ENCODE measurements at places on chromosomes 1 and 21.

DNA sequence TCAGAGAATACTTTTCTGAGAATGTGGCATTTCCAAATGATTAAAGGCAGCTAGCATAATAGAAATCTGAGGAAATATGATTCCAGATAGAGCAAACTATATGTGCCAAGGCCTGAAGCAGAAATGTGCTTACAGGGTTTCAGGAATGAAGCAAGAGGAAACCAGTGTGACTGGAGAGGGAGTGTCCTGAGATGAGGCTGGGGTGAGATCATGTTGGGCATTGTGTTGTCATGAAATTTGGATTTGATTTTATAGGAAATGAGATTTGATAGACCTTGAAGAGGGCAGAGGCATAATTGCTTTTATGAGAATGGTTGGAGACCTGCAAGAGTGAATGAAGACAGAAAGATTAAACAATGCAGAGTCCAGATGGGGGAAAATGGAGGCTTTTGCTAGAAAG is 338.1 kb upstream of the SNX7 start:
- no peak for DNase-seq

DNA sequence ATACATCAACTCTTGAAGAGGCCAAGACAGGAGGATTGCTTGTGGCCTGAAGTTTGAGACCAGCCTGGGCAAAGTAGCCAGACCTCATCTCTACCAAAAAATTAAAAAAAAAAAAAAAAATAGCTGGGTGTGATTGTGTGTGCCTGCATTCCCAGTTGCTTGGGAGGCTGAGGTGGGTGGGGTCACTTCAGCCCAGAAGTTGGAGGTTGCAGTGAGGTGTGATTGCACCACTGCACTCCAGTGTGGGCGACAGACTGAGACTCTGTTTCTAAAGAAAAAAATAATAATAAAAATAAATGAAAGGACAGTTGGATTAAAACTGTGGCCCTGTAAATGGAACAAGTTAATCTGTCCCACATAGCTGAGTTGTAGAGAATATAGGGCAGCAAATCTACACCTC is 18.9 kb upstream of the ZNF496 start:
- no peak for DNase-seq

DNA sequence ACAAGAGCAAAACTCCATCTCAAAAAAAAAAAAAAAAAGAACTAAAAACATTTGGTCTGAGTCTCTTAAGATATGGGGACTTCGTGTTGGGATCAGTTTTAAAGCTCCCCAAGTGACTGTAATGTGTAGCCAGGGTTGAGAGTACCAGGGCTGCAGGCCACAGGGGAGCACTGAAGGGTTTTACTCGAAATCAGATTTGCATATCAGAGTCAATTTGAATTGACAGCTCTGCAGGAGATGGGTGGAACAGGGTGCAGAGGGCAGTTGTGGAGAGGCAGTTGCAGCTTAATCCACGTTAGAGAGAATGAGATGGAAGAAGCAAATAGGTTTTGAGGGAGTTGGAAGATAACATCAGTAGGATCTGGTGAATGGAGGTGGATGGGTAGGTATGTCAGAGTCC is 20.6 kb upstream of the ELOA start:
- DNase-seq, result no peak

DNA sequence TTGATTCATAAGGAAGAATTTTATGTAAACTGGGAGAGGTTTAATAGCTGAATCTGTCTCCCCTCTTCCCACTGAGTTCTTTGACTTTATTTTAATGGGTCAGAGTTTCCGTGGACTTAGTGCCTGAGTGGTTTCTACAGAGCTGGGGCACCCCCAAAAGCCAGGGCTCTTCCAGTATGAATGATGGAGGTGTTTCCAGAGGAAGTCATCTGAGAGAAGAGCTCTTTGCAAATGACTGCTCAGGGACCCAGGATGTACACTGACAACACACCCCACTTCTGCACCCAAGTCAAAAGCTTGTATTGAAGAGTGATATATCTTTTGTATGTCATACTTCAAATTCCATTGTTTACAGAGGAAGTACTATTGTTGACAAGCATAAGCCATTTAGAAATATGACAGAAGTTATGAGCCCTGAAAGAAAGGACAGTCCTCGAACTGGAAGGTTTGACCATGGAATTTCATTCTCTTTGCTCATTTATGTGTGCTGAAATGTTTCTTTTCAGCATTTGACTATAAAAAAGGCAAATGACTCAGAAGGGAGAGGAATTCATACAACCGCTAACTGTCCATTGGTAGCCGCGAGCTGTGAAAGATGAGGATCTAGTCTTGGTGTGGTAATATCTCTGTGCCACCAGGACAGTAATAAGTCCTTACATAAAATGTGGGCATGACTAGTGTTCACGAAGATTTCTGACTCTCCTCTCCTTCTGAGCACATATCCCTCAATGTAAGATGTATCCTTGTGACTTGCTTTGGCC is 25.4 kb upstream of the LMX1A start:
- DNase-seq, result no peak

GRCh38 chr1:32886828-32887414 is 630 bp downstream of the HPCA start:
- no peak for DNase-seq

- no peak for DNase-seq
Observed at GRCh38 chr1:204360314-204360713, 585 bp upstream of the PLEKHA6 start.

DNA sequence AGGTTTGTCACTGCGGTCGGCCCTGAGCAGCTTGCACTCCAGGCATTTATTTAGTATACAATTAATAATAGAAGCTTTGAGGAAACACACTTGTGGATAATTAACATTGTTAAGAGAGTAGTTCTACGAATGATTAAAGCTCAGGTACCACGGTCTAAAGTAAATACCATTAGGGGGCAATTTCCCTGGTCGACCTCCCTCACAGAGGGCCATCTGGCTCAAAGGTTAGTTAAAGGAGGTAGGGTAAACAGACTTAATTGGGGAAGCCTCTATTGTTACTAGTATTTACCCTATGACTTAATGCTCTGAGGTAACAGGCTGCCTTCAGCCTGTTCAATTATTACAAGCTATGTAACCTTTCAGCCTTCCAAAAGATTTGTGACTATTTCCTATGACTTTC is 122.3 kb upstream of the SLC44A3 start:
- DNase-seq, result peak; percentile 85

- DNase-seq, result no peak
Observed at GRCh38 chr1:229229137-229229720, 41.7 kb upstream of the RAB4A start.

- DNase-seq, result no peak
Observed at GRCh38 chr1:157512036-157512969, 40.0 kb downstream of the FCRL5 start.

DNA sequence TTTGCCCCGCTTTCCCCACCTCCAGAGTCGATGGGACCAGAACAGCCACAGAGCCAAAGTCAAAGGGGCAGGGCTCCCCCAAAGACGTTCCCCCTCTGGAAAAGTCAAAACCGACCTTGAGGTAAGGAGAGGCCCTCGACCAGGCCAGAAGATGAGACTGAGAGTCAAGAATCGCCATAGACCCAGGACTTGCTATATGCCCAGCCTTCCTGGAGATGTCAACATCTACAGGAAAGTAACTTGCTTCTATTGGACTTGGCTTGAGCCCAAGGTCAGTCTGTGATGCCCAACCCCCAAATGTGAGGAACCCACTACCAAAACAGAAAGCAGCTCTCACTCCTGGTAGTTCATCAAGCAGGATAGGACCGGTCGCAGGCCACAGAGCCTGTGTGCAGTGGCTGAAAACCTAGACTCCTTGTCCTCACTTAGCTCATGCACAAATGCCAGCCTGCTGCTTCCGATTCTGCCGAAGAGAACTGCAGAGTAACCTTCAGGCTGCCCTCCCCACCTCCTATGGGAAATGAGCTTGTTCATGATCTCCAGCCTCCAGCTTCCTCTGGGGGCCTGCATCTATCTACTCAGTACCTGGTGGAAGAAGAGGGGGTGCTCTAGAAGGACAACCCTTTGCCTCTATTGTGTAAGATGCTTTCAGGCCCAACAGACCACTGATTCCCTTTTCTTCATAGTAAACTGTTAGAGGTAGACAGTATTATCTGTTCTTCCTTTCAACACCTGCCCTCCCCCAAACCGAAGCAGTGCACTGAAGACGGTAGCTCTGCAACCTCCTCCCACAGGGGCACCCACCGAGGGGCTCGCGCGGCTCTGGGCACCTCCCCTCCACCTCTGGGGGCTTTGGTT is 1.4 kb downstream of the ACOT7 start:
- DNase-seq, result peak; percentile 29

DNA sequence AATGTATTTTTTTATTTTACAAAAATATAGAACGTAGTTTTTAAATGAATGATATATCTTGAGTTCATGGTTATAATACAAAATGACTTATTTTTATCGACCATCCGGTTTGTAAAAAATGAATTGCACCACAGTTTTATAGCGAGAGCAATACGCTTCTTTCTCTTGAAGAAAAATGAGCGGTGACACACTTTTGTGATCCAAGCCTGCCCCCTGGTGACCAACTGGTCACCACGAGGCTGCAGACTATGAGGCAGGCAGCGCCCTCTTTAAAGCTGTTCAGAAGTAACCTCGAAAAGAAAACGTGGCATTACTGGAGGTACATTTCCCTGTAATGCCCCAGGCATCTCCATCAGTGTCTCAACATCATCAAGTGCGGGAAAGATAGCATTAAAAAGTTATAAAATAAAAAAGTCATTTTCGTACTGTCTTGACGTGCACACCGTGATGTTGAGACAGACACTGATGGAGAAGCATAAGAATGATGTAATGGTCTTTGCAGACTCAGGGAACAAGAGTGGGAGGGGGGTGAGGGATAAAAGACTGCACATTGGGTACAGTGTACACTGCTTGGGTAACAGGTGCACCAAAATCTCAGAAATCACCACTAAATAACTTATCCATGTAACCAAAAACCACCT is 734.2 kb upstream of the ADAMTS5 start:
- DNase-seq, result peak; percentile 46

DNA sequence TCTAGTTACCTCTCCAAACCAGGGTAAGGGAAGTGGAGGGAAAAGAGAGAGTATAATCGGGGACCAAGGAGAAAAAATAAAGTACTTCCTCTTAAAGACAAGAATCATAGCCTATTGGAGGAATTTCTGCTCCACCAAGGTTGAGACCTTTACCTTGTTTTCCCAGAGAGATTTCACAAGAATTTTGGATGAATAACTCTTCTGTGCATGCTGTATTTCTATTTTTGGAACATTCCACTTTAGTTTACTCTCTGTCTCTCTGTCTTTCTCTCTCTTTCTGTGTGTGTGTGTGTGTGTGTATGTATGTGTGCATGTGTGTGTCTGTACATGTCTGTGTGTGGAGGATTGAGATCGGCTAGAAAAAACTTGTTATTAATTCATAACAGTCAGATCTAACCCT is 318.4 kb upstream of the RGS18 start:
- DNase-seq, result no peak

DNA sequence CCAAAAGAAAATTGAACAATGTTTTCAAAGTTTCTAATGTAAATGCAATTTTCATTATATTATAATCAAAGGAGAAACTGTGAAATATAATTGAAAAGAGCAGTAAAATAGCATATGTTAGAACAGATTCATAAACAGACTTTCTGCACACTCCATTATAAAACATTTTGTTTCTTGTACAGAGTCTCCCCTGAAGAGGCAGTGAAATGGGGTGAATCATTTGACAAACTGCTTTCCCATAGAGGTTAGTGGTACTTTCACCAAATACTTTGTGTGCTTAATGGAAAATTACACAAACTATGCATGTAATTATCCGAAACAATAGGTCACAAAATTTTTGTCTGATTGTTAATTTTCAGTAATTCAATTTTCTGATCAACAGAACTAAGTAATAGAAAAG is 1.9 kb downstream of the RGS18 start:
- no peak for DNase-seq

GRCh38 chr1:27527890-27528817 is 38.2 kb upstream of the WASF2 start:
- DNase-seq, result peak; percentile 95

DNA sequence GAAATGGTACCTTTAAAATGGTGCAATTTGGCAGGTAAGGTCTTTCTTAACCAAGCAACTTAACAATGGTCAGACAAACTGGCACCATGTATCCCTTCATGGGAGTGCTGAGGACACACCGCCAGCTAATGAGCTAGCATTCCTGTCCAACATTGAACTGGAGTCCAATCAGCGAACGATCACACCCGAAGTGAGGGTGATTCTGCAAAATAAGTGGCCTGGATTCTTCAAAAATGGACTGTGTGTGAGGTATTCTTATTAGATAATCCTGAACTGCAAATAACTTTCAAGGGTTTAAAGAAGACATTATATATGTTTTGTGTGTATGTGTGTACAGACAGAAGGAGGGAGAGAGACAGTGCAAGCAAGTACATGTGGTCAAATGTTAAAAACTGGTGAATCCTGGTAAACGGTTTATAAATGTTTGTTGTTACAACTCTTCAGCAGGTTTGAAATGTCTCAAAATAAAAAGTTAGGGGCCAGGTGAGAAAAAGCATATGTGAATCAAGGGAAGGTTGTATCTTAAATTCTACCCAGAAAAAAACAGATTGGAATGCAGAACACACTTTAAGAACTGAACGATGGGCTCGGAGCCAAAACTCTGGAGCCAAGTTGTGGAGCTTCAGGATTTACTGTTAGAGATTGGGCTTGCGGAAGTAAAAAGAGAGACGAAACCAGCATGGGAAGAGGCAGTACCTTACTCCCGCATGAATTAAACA is 20.9 kb downstream of the GADD45A start:
- no peak for DNase-seq
